Right cardiac atrium (tissue), 5 donors: ENCODE measurements at places on chromosomes 7 and 10. TPM values are rescaled to one million over a fixed set of nuclear protein-coding genes. Genes with fewer than 3 reads are reported as not detected.

DNA sequence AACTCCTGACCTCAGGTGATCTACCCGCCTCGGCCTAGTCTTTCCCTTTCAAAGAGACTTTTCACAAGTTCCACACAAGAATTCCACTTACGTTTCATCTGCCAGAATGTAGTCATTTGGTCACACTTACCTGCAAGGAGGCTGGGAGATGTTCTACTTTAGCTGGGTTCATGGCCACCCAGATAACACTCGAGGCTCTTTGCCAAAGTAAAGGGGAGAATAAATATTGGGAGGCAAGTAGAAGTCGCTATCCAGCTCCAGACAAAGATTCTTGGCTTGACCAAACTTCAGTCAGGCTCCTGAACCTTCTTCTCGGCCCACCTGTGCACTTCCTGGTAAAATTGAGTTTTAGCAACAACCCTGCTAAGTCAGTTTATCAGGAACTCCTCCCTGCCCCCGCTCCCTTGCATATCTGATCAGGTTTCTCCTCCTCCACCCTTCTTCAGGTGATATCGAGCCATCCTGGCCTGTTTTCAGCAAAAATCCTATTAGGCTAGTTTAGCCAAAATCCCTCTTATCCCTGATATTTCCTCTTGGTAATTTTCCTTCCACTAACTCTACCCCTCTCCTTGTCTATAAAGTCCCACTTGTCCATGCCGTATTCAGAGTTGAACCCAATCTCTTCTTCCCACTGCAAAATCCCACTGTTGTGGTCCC, 25.1 kb upstream of the SAMD8 start:
- DNase-seq, result no peak

- no peak for DNase-seq
These were observed 48.3 kb downstream of the CSTF2T start for GRCh38 chr10:51651063-51651462.

DNA sequence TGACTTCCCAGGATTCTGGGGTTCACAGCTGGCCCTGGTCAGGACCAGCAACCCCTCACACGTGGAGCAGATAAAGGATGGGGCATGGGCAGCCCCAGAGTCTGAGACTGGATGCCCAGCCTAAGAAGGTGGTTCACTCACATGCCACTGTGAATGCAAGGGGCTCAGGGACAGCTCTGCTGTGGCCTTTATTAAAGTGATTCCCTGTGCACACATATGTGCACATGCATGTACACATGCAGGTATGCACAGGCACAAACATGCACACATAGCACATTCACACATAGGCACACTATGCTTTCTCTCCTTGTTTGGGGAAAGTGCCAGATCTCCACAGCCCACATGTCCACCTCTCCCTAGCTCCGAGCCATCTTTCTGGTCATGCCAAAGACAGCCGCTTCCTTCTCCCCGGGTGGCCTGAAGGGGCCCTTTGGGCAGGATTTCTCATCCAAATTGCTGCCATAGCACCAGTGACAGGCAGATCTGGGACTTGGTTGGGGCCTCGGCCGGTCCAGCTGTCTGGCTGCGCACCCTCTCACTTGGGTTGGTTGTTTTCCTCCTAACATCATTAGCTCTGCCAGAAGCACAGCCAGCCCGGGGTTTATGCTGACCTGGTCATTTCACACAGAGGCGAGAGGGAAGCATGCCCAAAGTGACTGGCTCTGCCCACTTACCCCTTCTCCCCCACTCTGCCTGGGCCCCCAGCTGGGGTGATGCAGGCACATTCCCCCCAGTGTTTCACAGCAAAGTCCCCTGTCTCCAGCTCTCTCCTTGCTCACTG, 1.4 kb downstream of the GCK start:
- no peak for DNase-seq

GRCh38 chr7:119438315-119438714, 834.7 kb upstream of the KCND2 start:
- no peak for DNase-seq

GRCh38 chr7:77327067-77327931, 88.8 kb downstream of the GSAP start:
- peak; percentile 67 for DNase-seq

DNA sequence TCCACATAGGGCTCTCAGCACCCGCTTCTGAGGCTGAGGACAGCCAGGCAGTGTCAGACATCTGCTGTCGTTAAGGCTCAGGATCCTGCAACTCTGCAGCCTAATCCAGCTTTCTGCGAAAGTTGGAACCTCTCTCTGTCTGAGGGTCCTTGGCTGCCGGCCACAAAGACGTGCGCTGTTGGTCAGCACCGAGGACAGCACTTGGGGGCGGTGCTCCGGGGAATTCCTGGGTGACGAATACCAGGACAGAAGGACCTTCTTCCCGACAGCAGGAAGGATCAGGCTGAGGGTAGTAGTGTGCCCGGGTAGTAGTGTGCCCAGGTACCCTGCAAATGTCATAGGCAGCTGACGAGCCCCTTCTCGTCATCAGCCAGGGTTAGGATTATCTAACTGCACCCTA, 16.0 kb upstream of the RASGEF1A start:
- no peak for DNase-seq

- no peak for DNase-seq
These were observed 54.1 kb downstream of the DYNC2I1 start for GRCh38 chr7:158910254-158911053.

- DNase-seq, result no peak
These were observed 34.3 kb downstream of the SNX8 start for GRCh38 chr7:2279896-2280295.

- DNase-seq, result no peak
These were observed 99.6 kb upstream of the ANLN start for GRCh38 chr7:36289833-36290661.

DNA sequence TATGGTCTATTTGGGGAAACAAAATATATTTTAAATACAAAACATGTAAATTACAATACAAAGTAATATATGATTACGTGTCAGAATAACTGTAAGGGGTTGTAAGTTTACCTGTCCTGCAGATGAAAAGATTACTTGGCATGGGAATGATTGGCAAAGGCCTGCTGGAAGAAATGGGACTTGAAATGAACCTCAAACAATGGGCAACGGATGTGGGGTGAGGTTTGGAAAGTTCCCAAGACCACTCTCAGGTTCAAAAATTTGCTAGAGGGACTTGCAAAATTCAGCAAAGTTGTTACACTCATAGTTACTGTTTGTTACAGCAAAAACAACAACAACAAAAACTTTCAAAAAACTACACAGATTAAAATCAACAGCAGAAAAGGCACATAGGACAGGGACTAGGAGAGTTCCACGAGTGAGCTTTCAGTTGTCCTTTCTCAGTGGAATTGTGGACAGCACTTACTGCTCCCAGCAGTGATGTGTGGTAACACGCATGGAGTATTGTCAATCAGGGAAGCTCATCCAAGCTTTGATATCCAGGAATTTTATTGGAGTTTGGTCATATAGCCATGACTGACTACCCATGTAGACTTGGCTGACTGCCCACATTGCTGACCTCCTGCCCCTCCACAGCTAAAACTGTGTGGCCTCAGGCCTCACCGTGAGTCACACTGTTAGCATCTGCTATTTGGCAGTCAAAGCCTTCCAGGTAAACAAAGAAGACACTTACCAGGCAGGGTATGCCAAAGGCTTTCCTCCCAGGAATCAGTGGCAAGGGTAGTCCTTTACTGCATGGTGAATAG, 43.8 kb downstream of the EXOC6 start:
- DNase-seq, result peak; percentile 29

DNA sequence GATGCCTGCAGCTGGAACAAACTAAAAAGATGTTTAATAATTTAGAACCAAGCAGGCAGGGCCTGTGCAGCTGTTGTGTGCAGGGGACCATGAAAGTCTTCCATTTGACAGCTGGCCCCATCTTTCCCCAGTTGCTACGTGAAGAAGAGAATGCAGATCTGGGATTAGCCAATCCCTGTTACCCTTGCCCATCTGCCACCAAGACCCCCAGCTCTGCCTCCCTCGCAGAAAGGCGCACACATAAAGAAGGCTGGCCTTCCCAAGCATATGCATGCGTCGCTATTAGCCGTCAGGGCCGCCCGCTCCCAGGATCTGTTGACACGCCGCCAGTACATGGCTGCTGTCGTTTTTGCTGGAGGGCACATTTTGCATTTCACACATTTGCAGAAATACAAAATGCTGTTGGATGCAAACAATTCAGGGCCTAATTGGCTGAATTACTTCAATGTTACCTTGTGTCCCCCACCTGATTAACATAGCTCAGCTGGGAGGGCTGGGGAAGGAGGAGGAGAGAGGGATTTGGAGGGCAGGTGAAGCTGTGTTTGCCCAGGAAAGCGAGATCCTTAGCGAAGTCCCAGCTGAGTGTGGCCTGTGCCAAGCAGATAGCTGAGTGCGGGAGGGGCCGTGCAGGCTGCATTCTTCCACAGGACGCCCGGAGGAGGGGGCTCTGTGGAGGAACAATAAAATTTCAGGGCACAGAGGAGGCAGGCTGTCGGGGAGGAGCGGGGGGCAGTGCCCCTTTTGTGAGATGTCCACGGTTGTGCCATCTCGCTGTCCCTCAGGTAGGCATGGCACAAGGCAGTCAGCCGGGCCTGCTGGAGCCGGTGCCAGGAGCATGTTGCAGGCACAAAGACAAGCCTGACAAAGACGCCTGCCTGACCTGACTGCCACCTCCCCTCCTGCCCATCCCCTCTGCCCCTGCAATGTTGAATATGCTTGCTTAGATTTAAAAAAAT, 443.0 kb upstream of the MKI67 start:
- no peak for DNase-seq

GRCh38 chr7:24110056-24110455, 173.9 kb upstream of the NPY start:
- no peak for DNase-seq

GRCh38 chr7:158274404-158274811, 313.2 kb downstream of the PTPRN2 start:
- no peak for DNase-seq

DNA sequence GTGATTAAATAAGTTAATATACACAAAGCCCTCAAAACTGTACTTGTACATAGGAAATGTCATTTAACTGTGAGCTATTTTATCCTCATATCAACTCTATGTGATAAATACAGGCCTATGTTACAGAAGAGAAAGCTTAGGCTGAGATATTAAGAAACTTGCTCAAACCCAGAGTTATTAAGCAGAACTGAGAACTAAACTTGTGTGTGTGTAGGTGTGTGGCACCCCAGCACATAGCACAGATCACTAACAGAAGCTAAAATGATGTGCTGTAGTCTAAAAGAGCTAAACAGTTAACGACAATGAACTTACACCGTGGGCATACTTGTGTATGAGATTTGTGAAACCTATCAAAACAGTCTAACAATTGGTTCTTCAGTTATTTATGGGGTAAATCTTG, 34.5 kb downstream of the MTPN start:
- DNase-seq, result no peak

- DNase-seq, result no peak
These were observed 1047.5 kb downstream of the GATA3 start for GRCh38 chr10:9102026-9102425.

GRCh38 chr10:75029857-75030256, 81.6 kb upstream of the SAMD8 start:
- peak; percentile 67 for DNase-seq

DNA sequence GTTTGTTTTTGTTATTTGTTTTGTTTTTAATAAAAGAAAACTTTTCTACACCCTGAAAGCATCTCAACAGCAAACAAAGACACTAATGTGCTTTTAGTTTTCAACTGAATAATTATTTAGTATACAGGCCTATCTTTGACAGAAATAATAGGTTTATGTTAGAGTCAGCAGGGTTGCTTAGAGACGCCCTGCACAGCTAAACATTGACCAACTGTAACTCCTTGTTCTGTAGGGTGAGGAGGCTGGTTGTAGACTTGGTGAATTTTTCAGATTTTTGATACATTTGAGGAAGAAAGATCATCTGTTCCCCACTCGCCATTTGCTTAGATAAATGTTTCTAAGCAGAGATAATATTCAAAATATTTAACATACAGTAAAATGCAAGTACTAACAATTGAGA, 103.1 kb downstream of the CALCR start:
- DNase-seq, result no peak

DNA sequence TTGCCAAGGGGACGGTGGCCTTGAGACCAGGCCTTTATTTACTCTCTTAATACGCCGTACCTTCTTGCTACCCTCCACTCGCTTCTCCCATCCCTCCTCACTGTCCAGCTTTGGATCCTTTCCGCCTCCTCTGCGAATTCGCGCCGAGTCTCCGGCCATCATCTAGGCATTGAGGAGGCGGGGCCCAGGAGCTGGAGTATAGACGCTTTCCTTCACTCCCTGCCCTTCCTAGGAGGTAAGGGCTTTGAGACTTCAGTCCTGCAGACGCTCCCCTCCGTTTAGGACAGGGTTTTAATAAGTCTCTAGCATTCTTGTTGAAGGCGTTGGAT, 538 bp downstream of the TFAM start:
- no peak for DNase-seq

DNA sequence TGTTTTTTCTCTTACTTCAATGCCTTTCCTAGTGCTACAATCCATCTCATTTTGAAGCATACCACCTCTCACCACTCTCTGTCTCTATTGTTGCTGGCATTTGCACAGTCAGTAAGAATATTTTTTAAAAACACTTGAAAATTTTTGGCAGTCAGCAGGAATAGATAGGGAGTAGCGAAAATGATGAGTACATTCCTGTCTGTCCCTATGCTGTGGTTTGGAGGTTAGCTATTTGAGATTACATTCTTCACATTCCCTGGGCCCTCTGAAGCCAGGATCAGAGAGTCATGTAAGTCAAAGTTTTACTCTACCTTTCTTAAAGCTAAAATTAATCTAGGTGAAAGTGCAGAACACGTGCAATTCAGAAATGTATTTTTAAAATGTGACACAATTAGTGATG, 53.0 kb upstream of the MAGI2 start:
- no peak for DNase-seq

DNA sequence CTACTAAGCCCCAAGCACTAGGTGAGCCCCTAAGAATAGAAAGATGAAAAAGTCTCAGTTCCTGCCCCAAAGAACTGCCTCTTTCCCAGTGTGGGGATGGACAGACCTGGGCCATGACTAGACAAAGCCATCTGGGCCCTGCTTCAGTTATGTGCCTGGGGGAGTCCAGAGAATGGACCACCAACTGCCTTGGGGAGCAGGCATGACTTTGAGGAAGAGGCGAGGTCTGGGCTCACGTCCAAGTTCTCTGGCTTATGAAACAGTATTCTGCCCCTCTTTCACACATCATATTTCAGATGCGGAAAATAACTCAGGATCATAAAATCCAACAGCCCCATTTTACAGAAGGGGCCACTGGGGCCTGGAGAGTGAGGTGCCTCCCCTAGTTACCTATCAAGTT, 80.3 kb downstream of the PLXNA4 start:
- peak; percentile 58 for DNase-seq

GRCh38 chr7:143408686-143409561, at the start of gene EPHA1:
Gene EPHA1, minus strand, starts transcription at chr7:143408856. Its CDS starts 51 bp downstream, at chr7:143408805.
- DNase-seq, result no peak

HTR5A gene
- total RNA-seq, result not detected

CLEC5A gene
- total RNA-seq, result 0.33 TPM

GPNMB gene
- total RNA-seq, result 193 TPM

GNGT1 gene
- total RNA-seq, result not detected

SH2D4B gene
- not detected for total RNA-seq

SORCS3 gene
- 0.03 TPM for total RNA-seq

PTPRN2 gene
- 1.5 TPM for total RNA-seq

SOSTDC1 gene
- total RNA-seq, result 10.4 TPM

FGFBP3 gene
- total RNA-seq, result 0.71 TPM
